ENCODE measurements at places on chromosomes 1 and 21. TPM values are rescaled to one million over a fixed set of nuclear protein-coding genes. Genes with fewer than 3 reads are reported as not detected.
A peak's percentile ranks its signal among the peaks of the same experiment; 100 is the strongest.

GRCh38 chr1:248739572-248740205 lies 15.9 kb downstream of the LYPD8 start:
- no peaks in the 10 kb centered on the region for H3K27me3 ChIP-seq
- no peak overlapping the region for H3K4me3 ChIP-seq
- H3K4me1 ChIP-seq: no peaks in the 10 kb centered on the region
- no peaks in the 10 kb centered on the region for H3K36me3 ChIP-seq

GRCh38 chr21:34887105-34887442 lies 162.0 kb downstream of the RUNX1 start:
- peaks cover 43% of the 10 kb centered on the region for H3K4me1 ChIP-seq
- H3K4me3 ChIP-seq: peak overlapping the region; percentile 66
- H3K27me3 ChIP-seq: no peaks in the 10 kb centered on the region
- no peak overlapping the region for H3K27ac ChIP-seq

GRCh38 chr1:237574536-237574935 lies 316.2 kb downstream of the ZP4 start:
- no peaks in the 10 kb centered on the region for H3K36me3 ChIP-seq
- no peak overlapping the region for H3K4me3 ChIP-seq
- H3K27me3 ChIP-seq: no peaks in the 10 kb centered on the region
- H3K27ac ChIP-seq: no peak overlapping the region
- no peak for DNase-seq
- no peaks in the 10 kb centered on the region for H3K4me1 ChIP-seq

DNA sequence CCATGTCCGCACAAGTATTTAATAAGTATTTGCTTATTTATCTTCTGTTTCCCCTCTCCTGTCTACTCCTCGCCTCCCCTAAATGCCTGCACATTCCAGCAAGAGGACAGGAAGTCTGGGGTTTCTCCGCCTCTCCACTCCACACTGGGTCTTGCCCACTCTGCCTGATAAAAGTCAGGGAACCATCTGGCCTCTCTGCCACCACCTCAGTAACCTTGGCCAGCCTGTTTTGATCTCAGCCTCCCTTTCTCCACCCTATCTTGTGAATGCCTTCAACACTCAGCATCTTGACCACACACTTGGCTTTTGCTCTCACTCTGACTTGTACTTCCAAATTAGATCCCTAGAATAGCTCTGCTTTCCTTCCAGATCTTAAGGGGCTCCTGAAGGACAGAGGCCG lies 165.3 kb upstream of the UBE2U start:
- H3K4me3 ChIP-seq: no peak overlapping the region
- DNase-seq: no peak
- no peaks in the 10 kb centered on the region for H3K27me3 ChIP-seq
- H3K27ac ChIP-seq: no peak overlapping the region
- H3K36me3 ChIP-seq: no peaks in the 10 kb centered on the region

- H3K4me3 ChIP-seq: no peak overlapping the region
- H3K36me3 ChIP-seq: peaks cover 10% of the 10 kb centered on the region
- H3K27me3 ChIP-seq: peaks cover 2% of the 10 kb centered on the region
- peaks cover 9% of the 10 kb centered on the region for H3K4me1 ChIP-seq
- no peak for DNase-seq
- H3K27ac ChIP-seq: no peak overlapping the region
Measured at GRCh38 chr1:1238702-1239178, 6.7 kb downstream of the B3GALT6 start.

- DNase-seq: no peak
- no peak overlapping the region for H3K4me3 ChIP-seq
- no peaks in the 10 kb centered on the region for H3K27me3 ChIP-seq
- no peak overlapping the region for H3K27ac ChIP-seq
Measured at GRCh38 chr1:4170548-4171340, 270.7 kb upstream of the C1orf174 start.

Gene TRAF5
- 21.9 TPM for total RNA-seq

GRCh38 chr1:77557053-77557452 lies 125.4 kb downstream of the ZZZ3 start:
- H3K36me3 ChIP-seq: peaks cover 11% of the 10 kb centered on the region
- H3K27me3 ChIP-seq: no peaks in the 10 kb centered on the region

- no peaks in the 10 kb centered on the region for H3K36me3 ChIP-seq
- no peak for DNase-seq
- peak overlapping the region; percentile 39 for H3K4me3 ChIP-seq
- H3K27ac ChIP-seq: no peak overlapping the region
- peaks cover 34% of the 10 kb centered on the region for H3K27me3 ChIP-seq
Measured at GRCh38 chr1:29236712-29237128, 398 bp downstream of the PTPRU start.

Gene CA6
- total RNA-seq: not detected

Gene ILDR2
- 0.47 TPM for total RNA-seq

Gene PSMB2
- total RNA-seq: 35.3 TPM

- no peaks in the 10 kb centered on the region for H3K4me1 ChIP-seq
- no peak overlapping the region for H3K27ac ChIP-seq
- H3K27me3 ChIP-seq: no peaks in the 10 kb centered on the region
- DNase-seq: no peak
Measured at GRCh38 chr1:167739752-167740151, 18.0 kb downstream of the MPZL1 start.

Gene CFHR3
- total RNA-seq: not detected

GRCh38 chr1:96723377-96723776 lies 1.8 kb downstream of the PTBP2 start:
- no peak overlapping the region for H3K27ac ChIP-seq
- H3K4me1 ChIP-seq: peaks cover 22% of the 10 kb centered on the region
- H3K4me3 ChIP-seq: no peak overlapping the region
- H3K27me3 ChIP-seq: no peaks in the 10 kb centered on the region
- peaks cover 2% of the 10 kb centered on the region for H3K36me3 ChIP-seq
- DNase-seq: no peak

- H3K27me3 ChIP-seq: peaks cover 25% of the 10 kb centered on the region
- no peaks in the 10 kb centered on the region for H3K4me1 ChIP-seq
- no peak overlapping the region for H3K4me3 ChIP-seq
Measured at GRCh38 chr1:31232689-31233088, 7.0 kb downstream of the NKAIN1 start.

GRCh38 chr1:9455487-9456234 lies 83.6 kb upstream of the SLC25A33 start:
- H3K4me3 ChIP-seq: no peak overlapping the region
- DNase-seq: peak; percentile 52
- H3K36me3 ChIP-seq: no peaks in the 10 kb centered on the region
- H3K4me1 ChIP-seq: peaks cover 3% of the 10 kb centered on the region
- no peak overlapping the region for H3K27ac ChIP-seq
- H3K27me3 ChIP-seq: no peaks in the 10 kb centered on the region

DNA sequence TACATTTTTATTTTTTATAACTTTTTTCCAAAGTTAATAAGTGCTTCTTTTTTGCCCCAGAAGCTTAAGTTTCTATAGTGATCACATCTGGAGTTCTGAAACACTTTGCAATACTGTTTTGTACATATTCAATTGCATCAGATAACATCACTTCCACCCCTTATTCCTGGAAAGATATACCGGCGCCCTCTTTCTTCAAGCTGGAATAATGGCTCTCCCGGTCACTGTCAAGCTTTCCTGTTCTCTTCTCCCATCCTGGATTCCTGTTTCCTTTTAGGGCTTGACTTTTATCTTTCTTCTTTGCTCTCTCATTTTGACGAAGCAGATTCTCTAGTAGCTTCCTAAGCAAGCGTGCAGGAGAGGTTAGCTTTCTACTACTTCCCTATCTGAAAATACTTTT lies 1866.8 kb downstream of the MRPL39 start:
- no peak for DNase-seq
- H3K4me3 ChIP-seq: no peak overlapping the region
- no peak overlapping the region for H3K27ac ChIP-seq
- no peaks in the 10 kb centered on the region for H3K4me1 ChIP-seq
- H3K27me3 ChIP-seq: no peaks in the 10 kb centered on the region

GRCh38 chr1:151336556-151336955 lies 9.3 kb upstream of the PI4KB start:
- H3K27me3 ChIP-seq: no peaks in the 10 kb centered on the region
- peaks cover 1% of the 10 kb centered on the region for H3K36me3 ChIP-seq
- no peak overlapping the region for H3K4me3 ChIP-seq
- no peak for DNase-seq

Gene CRNN
- not detected for total RNA-seq

Gene BACE2
- not detected for total RNA-seq

DNA sequence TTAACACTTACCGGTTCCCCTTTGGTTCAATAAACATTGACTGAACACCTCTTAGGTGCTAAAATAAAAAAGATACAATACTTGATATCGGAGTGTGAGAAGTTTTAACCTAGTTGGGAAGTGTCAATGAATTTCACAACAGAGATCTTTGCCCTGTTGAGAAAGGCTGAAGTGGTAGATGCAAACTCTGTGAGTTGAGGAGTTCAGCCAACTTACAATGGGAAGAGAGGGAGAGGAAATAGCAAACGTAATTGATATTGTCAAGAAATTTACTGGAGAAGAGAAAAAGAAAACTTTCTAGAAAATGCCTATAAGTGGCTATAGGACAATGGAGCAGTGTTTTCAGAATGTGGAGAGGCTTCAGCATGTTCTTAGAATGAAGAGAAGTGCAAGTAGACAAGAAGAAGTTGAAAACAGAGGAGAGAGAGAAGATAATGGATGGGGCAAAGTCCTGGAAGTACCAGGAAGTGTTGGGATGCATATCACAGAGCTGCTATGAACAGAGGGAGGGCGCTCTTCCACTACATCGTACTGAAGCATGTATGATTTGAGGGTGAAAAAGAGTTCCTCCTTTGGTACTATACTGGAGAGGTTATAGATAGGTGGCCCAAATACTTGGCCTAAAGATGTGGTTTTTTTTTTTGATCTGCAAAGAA lies 48.9 kb downstream of the MEF2D start:
- H3K4me3 ChIP-seq: no peak overlapping the region
- H3K27me3 ChIP-seq: no peaks in the 10 kb centered on the region
- no peak overlapping the region for H3K27ac ChIP-seq
- DNase-seq: no peak
- H3K4me1 ChIP-seq: peaks cover 7% of the 10 kb centered on the region
- H3K36me3 ChIP-seq: no peaks in the 10 kb centered on the region

DNA sequence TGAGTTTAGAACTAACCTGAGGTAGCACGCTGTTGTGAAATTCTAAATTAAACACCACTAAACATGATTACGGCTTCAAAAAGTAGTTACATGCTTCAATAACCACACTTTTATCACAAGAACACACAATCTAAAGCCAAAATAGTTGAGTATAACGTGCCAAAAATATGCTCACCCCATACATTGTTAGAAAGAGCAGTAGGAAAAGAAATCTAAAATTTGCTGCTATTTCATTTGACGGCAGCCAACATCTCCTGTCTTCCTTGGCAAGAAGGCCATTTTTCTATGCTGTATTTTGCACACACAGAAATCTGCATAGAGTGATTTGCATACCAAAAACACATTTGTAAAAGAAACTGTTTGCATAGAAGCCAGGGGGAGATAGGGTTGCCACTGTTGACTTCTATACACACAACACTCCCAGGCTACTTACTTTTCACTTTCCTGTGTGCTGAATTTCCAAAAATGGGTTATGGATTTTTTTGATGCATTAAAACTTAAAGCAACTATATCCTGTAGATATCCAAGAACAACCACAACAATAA lies 42.9 kb upstream of the DMRTB1 start:
- H3K4me3 ChIP-seq: no peak overlapping the region
- peaks cover 39% of the 10 kb centered on the region for H3K4me1 ChIP-seq
- no peak for DNase-seq
- no peaks in the 10 kb centered on the region for H3K36me3 ChIP-seq
- H3K27me3 ChIP-seq: no peaks in the 10 kb centered on the region

- no peaks in the 10 kb centered on the region for H3K27me3 ChIP-seq
- no peak overlapping the region for H3K4me3 ChIP-seq
- no peak overlapping the region for H3K27ac ChIP-seq
Measured at GRCh38 chr1:1187938-1188337, 14.3 kb downstream of the TTLL10 start.

DNA sequence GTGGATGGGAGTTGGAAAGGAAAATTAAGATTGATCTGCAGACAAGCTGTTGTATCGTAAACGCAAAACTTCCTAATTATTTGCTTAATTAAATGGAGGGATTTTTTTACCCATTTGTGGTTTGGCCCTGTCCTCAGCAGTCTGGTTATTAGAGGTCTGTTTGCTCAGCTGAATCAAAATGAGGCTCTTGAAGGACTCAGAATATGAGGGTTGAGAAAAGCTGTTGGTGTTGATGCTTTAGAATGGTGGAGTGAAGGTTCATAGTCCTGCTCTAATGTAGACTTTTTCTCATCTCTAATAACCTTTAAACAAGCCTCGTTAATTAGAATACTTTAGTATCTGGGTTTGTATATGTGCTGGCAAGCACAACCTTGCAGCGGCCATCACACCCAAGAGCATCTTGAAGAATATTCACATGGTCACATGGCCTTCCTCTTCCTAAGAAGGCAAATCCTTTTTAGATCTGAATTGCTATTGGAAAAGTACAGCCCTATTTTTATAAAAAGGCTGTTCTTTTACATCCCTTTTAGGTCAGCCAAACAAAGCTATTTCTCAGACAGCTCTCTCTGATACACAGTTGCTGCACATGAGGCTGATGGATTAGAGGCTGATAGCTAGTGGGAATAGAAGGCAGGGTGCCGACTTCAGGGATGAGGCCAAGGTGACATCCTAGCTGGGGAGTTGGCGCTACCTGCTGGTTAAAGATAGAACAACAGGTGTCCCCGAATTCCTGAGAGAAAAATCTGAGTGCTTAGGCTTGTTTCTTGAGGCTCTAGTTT lies 53.8 kb downstream of the MACF1 start:
- DNase-seq: peak; percentile 59
- H3K4me1 ChIP-seq: peaks cover 14% of the 10 kb centered on the region
- H3K36me3 ChIP-seq: peaks cover 68% of the 10 kb centered on the region
- H3K27me3 ChIP-seq: no peaks in the 10 kb centered on the region
- peak overlapping the region; percentile 13 for H3K27ac ChIP-seq
- H3K4me3 ChIP-seq: no peak overlapping the region

Gene HES3
- total RNA-seq: not detected

DNA sequence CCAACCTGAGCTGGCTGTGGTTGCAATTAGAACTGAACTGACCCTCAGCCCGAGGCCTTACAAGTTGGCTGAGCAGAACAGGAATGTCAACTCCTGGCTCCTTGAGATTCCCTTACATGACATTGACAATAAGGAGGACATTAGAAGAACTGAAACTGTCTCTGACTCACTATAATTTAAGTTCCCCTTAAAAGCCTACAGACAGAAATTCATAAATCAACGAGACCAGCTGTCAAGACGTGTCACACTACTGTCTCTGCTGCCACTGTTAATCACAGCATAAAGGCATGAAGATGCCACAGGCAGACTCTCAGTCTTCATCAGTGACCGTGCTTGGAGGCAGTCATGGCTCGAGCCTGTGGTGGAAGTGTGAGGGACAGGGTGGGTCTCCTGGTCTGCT lies 168.8 kb downstream of the GABPA start:
- DNase-seq: peak; percentile 60
- no peaks in the 10 kb centered on the region for H3K27me3 ChIP-seq
- H3K4me3 ChIP-seq: no peak overlapping the region
